ENCODE measurements at places on chromosomes 2 and 18.

DNA sequence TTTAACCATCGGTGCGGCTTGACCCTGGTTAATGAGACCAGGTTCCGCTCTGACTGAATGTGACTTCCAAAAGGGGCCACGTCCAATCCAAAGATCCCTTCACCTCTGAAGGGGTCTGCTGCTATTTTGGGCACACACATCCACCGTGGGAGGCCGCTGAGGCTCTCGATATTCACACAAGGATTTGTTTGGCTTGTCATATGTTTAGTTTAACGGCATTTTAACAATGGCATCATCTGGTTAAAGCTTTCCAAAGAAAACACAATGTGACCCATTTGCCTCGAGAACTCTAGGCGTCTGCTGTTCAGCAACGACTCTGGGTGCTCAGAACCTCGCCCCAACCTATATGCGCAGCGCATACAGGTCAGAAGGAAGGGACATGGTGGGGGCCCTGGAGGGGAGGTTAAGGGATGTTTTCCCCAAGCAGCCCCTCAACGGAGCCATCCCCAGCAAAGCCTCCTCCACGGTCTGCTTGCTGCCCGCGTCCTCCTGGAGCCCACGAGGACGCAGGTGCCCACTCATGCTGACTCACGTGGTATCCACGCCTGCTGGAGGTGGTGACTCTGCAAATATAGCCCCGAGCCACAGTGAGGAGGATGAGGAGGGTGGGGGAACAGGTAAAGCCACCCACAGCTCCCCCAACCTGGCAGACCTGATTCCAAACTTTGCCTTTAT lies 260.3 kb downstream of the HDAC4 start:
- no peak for DNase-seq

DNA sequence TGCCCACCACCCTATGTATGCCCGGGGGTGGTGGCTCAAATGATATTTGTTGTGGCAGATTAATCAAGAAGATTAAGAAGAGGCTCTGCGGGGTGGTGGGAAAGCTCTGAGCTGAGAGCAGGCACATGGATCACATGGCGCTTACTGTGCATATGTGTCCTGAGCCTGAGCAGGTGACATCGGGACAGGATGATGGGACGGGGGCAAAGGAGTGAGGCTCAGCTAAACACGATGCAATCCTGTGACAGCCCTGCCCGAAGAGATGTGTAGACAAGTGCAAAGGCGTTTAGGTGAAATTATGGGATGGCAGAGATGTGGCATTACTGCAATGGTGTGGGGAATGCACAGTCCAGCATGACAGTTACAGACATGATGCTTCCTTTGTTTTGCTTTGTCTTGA lies 6.0 kb downstream of the LRRC30 start:
- DNase-seq, result no peak

DNA sequence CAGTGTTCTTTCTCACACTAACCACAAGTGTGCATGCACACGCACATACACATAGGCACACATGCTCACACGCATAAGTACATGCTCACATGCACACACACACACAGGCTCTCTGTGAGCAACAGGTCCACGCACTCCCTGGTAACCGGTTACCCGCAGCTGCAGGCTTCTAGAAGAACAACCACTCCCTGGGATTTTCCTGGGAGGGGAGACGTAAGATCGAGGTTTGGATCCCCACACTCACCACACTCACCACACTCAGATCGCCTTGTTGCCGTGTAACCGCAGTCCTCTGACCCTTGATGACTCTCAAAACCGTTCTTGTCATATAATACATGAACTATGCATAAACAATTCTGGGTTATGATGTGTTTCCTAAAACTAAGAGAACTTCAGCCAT lies 42.2 kb downstream of the TTC32 start:
- DNase-seq, result no peak

DNA sequence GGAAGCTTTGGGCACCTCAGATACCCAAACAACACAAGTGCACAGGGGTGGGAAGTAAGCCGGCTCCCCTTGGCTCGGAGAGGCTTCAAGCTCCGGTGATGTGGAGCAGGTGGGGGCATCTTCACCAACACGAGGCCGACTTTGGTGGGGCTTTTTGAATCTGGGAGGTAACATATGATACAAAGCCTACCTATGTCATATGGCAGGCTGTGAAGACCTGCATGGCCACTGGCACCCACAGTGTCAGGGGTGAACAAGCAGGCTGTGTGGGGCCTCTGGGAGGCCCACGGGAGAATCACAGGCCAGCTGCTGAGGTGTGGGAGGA lies 109.0 kb downstream of the EIPR1 start:
- DNase-seq, result no peak

- DNase-seq, result no peak
Observed at GRCh38 chr2:36530983-36531354, 67.0 kb downstream of the FEZ2 start.
